SW 1271 (cell line): ENCODE measurements at places on chromosomes 1 and 21.

- DNase-seq: no peak
Measured at GRCh38 chr1:205451759-205452164, 4.1 kb downstream of the BLACAT1 start.

- no peak for DNase-seq
Measured at GRCh38 chr1:70327306-70328076, 27.0 kb downstream of the ANKRD13C start.

DNA sequence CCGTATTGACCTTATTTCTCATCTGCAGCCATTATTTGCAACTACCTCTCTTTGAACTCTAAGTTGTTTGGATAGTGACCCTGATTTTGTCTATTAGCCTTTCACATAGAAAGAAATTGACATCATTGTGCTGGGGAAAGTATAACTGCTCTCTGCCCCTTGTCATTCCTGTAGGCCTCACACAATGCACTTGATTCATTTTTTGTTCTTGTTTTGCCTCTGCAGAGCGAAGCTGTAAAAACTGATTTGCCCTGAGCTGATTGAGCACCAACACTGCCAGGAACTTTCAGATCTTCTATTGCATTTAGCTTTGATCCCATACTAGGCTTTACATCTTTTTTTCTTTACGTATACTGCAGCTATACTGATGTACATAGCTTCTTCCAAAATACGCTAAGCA, 167.2 kb upstream of the PTBP2 start:
- DNase-seq: no peak

DNA sequence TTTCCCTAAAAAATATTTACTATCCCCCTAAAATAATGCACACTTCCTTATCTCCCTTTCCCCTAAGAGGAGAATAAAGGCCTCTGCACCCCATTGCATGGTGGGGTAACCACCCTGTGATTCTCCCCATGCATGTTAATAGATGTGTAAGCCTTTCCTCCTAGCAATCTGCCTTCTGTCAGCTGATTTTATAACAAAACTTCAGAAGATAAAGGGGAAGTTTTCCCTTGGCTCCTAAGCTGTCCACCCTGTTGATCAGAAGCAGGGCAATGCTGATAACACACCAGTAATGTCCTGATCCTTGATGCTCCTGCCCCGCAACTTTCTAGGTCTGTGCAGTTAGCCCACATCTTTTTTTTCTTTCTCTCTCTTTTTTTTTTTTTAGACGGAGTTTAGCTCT, 11.4 kb upstream of the RNF187 start:
- DNase-seq: no peak

DNA sequence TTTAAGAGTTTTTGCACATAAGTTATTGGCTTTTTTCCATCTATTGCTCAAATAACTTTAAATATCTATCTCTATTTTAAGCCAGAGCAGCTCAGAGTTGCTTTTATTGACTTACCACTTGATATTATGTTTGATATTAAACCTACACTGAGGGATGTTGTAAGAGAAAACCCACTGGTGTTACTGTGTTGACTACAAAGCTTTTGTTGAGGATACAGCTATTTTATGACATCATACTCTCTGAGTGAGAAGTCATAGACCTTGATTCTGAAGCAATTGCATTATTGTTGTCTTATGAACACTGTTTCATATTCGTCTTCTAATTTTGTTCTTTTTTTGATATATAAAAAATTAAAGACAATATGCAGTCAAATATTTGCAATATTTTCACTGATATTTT, 560.4 kb downstream of the PTBP2 start:
- no peak for DNase-seq

GRCh38 chr1:168477792-168478191, 66.0 kb downstream of the XCL2 start:
- no peak for DNase-seq
